ENCODE measurements at places on chromosomes 6 and 20. TPM values are rescaled to one million over a fixed set of nuclear protein-coding genes. Genes with fewer than 3 reads are reported as not detected.

DNA sequence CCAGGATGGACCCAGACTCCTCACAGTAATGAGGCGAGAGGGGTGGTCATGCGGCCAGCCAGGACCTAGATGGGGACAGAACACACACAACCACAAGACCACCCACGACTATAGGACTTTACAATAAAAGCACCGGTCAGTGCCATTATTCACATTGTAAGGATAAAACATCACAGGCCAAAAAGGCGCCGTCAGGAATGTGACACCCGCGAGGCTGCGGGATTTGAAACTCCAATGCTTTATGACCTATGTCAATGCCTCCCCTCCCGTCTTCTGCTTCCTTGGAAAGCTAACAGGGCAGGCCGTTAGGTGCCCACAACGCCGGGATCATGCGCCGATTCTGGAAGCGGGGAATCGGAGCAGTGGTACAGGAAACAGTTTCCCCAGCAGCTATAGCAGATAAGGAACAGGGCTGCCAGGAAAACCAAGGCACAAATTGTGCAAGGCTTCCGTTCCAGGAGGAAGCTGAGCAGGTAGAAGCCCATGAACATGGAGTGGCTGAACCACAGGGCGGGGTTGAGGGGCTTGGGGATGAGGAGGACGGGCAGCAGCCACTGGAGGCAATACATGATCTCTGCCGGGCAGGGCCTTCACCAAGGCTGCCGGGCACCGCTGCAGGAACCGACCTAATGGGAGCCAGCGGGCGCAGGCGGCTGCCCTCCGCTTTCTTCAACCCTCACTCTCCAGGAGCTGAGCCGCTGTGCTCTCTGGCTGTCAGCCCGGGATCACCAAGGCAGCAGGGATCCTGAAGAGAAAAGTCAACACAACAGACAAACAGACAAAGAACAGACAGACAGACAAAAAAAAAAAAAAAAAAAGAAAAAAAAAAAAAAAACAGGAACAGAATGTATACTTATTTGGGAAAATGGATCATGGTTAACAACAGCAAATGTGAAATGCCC is 2.2 kb upstream of the NNAT start:
- DNase-seq, result no peak

Gene IFNGR1
- 28.9 TPM for total RNA-seq

- no peak for DNase-seq
These were observed 337.4 kb upstream of the PRDM1 start for GRCh38 chr6:105748737-105749161.

Gene AVP
- not detected for total RNA-seq

Gene VGLL2
- not detected for total RNA-seq

GRCh38 chr6:15389765-15390723 is 144.2 kb downstream of the JARID2 start:
- DNase-seq, result no peak

GRCh38 chr20:9180481-9181257 is 111.8 kb downstream of the PLCB4 start:
- no peak for DNase-seq

Gene LBP
- not detected for total RNA-seq

GRCh38 chr20:40774252-40774651 is 85.2 kb upstream of the MAFB start:
- DNase-seq, result no peak
